ENCODE measurements at places on chromosomes 2 and 18. TPM values are rescaled to one million over a fixed set of nuclear protein-coding genes. Genes with fewer than 3 reads are reported as not detected.

PRKAG3 gene
- not detected for total RNA-seq

GCG gene
- total RNA-seq, result not detected

EVA1A gene
- 0.56 TPM for total RNA-seq

SERPINB4 gene
- total RNA-seq, result not detected

FHOD3 gene
- 0.28 TPM for total RNA-seq

MBD5 gene
- total RNA-seq, result 34.7 TPM

RAB27B gene
- total RNA-seq, result 0.19 TPM

CFAP53 gene
- 0.97 TPM for total RNA-seq

SPRED2 gene
- 3.1 TPM for total RNA-seq

- no peak for DNase-seq
- H3K36me3 ChIP-seq, result no peaks in the 10 kb centered on the region
- H3K27ac ChIP-seq, result no peak overlapping the region
These were observed 52.7 kb upstream of the TMEM17 start for GRCh38 chr2:62558743-62559142.

- H3K4me3 ChIP-seq, result no peak overlapping the region
- H3K27me3 ChIP-seq, result peaks cover 8% of the 10 kb centered on the region
- H3K4me1 ChIP-seq, result no peaks in the 10 kb centered on the region
- no peaks in the 10 kb centered on the region for H3K36me3 ChIP-seq
- no peak for DNase-seq
- H3K27ac ChIP-seq, result no peak overlapping the region
These were observed 127.5 kb downstream of the LAMA3 start for GRCh38 chr18:23816740-23817139.

GRCh38 chr18:72419914-72420313, 124.2 kb downstream of the CBLN2 start:
- no peaks in the 10 kb centered on the region for H3K4me1 ChIP-seq
- no peaks in the 10 kb centered on the region for H3K27me3 ChIP-seq
- H3K36me3 ChIP-seq, result no peaks in the 10 kb centered on the region
- no peak overlapping the region for H3K27ac ChIP-seq

GRCh38 chr2:241876528-241877196, 7.1 kb downstream of the RTP5 start:
- no peak for DNase-seq
- peaks cover 20% of the 10 kb centered on the region for H3K4me1 ChIP-seq
- no peaks in the 10 kb centered on the region for H3K27me3 ChIP-seq
- no peak overlapping the region for H3K4me3 ChIP-seq

DNA sequence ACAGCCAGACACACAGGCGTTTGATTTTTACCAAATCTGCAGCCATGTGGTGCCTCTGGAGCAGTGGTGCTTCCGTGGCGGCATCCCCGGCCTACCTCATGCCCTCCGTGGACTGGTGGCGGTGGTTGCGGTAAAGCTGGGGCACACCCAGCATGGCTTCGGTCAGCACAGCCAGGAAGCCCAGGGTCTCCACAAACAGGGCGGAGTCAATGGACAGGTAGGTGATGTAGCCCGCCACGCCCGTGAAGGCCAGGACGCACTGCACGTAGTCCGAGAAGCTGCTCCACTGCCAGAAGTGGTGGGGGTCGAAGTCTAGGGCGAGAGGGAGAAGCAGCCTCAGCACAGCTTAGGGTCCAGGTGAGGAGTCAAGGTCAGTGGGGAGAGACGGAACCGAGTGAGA, 32.4 kb downstream of the SLC66A2 start:
- H3K36me3 ChIP-seq, result peaks cover 14% of the 10 kb centered on the region

DNA sequence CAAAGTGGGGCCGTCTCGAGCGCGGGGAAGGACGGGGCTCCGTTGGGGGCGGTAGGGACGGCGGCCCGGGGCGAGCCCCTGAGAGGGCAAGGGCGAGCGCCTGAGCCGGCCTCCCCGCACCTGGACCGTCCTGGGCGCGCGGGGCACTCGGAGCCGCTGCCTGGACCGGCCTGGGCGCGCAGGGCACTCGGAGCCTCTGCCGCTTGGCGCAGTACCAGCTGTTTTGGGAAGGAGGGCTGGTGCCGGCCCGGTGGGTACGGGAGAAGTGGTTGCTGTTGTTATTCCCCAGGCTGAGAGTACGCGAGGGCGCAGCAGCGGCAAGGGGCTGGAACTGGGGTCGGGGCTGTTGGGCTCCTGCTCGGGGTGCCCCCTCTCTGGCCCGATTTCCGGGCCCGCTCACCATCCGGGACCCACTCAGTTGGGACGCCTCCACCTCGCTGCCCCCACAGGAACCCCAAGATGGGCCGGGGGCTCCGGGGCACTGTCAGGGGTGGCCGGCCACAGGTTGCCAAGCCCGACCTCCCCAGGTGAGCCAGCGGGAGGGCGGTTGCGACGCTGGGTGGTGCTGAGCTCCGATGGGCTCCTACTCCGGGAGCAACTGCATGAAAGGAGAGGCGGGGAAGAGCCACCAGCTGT, 579 bp downstream of the ARHGEF4 start:
- H3K27me3 ChIP-seq, result peaks cover 49% of the 10 kb centered on the region
- no peak overlapping the region for H3K27ac ChIP-seq
- no peak overlapping the region for H3K4me3 ChIP-seq
- no peak for DNase-seq
- H3K4me1 ChIP-seq, result no peaks in the 10 kb centered on the region

GRCh38 chr2:99420031-99420430, 69.8 kb downstream of the REV1 start:
- DNase-seq, result no peak
- H3K27ac ChIP-seq, result no peak overlapping the region
- no peaks in the 10 kb centered on the region for H3K36me3 ChIP-seq
- no peaks in the 10 kb centered on the region for H3K4me1 ChIP-seq
- no peaks in the 10 kb centered on the region for H3K27me3 ChIP-seq
- H3K4me3 ChIP-seq, result no peak overlapping the region

GRCh38 chr2:200121931-200122330, 166.5 kb downstream of the MAIP1 start:
- H3K36me3 ChIP-seq, result no peaks in the 10 kb centered on the region
- no peak overlapping the region for H3K27ac ChIP-seq
- DNase-seq, result no peak
- H3K27me3 ChIP-seq, result peaks cover 28% of the 10 kb centered on the region
- H3K4me3 ChIP-seq, result no peak overlapping the region

DNA sequence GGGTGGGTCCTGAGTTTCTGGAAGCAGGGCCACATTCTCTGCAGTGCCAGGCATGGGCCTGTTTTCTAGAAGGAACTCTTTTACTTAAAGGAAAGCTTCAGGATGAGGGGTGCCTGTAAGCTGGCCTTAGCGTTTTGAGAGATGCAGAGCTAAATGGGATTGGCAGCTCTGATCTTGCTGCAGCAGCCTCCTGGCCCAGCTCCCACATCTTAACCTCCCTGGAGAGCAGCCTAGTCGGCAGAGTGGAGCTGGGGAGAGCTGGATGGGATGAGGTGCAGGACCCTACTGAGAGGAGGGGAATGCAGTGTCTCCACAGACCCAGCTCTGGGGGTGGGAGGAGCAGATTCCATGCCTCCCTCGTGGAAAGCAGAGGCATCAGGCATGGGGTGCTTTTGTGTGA, 52.0 kb downstream of the TMEM17 start:
- H3K27me3 ChIP-seq, result peaks cover 11% of the 10 kb centered on the region
- H3K27ac ChIP-seq, result no peak overlapping the region
- no peak overlapping the region for H3K4me3 ChIP-seq
- no peaks in the 10 kb centered on the region for H3K36me3 ChIP-seq
- no peaks in the 10 kb centered on the region for H3K4me1 ChIP-seq
- no peak for DNase-seq

- no peak for DNase-seq
- no peaks in the 10 kb centered on the region for H3K36me3 ChIP-seq
- H3K4me1 ChIP-seq, result no peaks in the 10 kb centered on the region
These were observed 15.0 kb upstream of the FMNL2 start for GRCh38 chr2:152319822-152320570.

DNA sequence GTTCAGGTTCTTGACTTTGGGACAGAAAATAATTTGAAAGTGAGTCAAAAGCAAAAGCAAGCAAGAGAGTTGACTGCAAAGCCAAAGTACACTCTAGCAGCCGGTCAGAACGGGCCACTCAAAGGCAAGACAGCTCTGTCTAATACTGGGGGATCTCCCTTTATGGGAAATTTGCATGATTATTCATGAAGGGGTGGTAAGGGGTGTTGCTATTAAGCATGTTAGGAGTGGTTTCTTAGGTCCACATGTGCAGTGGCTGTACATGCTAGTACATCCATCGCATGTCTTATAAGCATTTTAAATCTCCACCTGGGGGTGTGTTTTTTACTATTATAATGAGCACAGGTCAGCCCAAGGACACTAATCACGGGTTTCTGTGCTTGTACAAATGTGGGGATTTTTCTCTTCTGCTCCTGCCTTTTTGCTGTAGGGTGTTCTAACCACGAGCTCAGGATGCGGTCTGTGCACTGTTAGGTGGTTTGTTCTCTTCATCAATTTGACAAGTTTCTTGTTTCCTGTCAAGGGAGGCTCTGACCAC, 60.2 kb upstream of the SPP2 start:
- H3K27ac ChIP-seq, result no peak overlapping the region
- H3K4me1 ChIP-seq, result peaks cover 49% of the 10 kb centered on the region
- no peaks in the 10 kb centered on the region for H3K27me3 ChIP-seq

- no peak for DNase-seq
- no peaks in the 10 kb centered on the region for H3K36me3 ChIP-seq
- H3K4me1 ChIP-seq, result no peaks in the 10 kb centered on the region
- no peak overlapping the region for H3K4me3 ChIP-seq
- H3K27me3 ChIP-seq, result no peaks in the 10 kb centered on the region
- H3K27ac ChIP-seq, result no peak overlapping the region
These were observed 569.4 kb downstream of the CCDC85A start for GRCh38 chr2:56753182-56753581.

GRCh38 chr2:64998658-64999061, 9.5 kb downstream of the SLC1A4 start:
- no peak for DNase-seq
- H3K27me3 ChIP-seq, result no peaks in the 10 kb centered on the region
- H3K27ac ChIP-seq, result no peak overlapping the region
- no peak overlapping the region for H3K4me3 ChIP-seq
- H3K4me1 ChIP-seq, result peaks cover 12% of the 10 kb centered on the region

- H3K4me1 ChIP-seq, result no peaks in the 10 kb centered on the region
- no peaks in the 10 kb centered on the region for H3K36me3 ChIP-seq
- DNase-seq, result no peak
- H3K4me3 ChIP-seq, result no peak overlapping the region
- no peak overlapping the region for H3K27ac ChIP-seq
These were observed 53.4 kb downstream of the CHN1 start for GRCh38 chr2:174951745-174952144.

- no peaks in the 10 kb centered on the region for H3K4me1 ChIP-seq
- no peak overlapping the region for H3K4me3 ChIP-seq
- DNase-seq, result no peak
These were observed 447.6 kb upstream of the POU3F3 start for GRCh38 chr2:104406261-104406726.

Data from activated T-cell treated with anti-CD3 and anti-CD28 coated beads, Interleukin-2, amount 50 U/mL, for 72 hours (primary cell).